ENCODE measurements at places on chromosomes 7 and 10.

GRCh38 chr7:1961701-1962276 lies 271.0 kb downstream of the MAD1L1 start:
- DNase-seq = peak; percentile 59

DNA sequence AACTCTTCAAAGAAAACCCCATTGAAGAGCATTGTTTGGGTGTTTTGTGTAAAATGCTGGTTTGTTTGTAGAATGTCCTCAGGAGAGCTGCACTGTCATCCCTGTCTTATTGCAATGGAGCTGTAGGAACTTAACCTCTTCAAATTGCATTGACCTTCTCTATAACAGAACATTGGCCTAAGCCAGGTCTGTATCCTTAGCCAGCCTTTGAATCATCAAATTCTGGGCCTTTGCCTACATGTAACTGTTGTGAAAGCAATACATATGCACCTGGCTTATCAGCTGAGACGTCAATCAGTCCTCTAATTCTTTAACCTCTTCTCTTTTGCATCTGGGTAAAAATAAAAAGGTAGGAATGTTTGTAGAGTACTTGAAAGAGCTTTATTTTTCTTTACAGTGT lies 196.0 kb downstream of the CSTF2T start:
- no peak for DNase-seq

GRCh38 chr10:72104472-72105097 lies 16.2 kb upstream of the SPOCK2 start:
- DNase-seq = no peak

- DNase-seq = no peak
Measured at GRCh38 chr7:52940481-52940880, 95.0 kb upstream of the POM121L12 start.
